ENCODE measurements at places on chromosomes 2 and 18.

DNA sequence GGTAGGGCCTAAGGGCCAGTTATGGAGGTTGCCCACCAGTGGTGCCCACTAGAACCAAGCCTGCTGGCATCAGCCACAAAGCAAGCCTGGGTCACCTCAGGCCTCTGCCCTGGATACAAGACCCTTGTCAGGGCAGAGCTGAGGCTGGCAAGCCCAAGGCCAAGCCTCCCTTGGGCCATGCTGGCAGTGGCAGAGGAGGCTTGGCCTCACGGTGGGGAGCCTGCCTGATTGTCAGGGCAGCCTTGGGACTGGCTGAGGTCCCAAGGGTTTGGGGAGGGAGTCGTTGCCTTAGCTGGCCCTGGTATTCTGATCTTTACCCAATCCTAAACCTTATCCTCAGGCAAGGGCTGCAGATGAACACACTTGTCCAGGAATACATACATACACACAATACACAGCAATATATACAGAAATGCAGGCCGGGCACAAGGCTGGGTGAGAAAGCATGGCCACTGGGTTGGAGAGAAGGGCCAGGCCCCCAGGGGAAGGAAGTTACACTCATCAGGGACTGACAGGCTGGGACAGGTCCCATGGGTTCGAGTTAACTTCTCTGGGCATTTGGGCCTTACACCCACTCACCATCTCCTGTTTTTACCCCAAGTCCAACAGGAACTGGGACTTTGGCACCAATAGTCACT lies 21.0 kb downstream of the CCT7 start:
- no peak for DNase-seq

DNA sequence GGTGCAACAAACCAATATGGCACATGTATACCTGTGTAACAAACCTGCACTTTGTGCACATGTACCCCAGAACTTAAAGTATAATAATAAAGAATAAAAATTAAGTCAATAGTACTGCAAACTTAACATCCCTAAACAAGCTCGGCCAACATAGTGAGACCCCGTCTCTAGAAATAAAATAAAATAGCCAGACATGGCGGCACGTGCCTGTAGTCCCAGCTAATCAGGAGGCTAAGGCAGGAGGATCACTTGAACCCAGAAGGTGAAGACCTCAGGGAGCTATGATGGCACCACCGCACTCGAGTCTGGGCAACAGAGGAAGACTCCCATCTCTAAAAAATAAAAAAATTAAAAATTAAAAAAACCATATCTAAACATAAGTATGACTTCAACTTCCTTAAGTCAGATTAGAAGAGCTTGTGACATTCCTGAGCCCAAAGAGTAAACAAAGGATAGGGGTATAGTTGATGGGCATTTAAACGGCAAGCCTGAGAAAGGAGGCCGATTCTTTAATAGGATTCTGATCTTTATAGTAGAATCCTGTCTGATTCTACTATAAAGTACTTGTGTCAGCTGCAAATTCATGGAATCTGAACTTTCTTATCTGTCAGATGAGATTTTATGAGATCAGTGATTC lies 1.6 kb downstream of the FAM124B start:
- no peak for DNase-seq

DNA sequence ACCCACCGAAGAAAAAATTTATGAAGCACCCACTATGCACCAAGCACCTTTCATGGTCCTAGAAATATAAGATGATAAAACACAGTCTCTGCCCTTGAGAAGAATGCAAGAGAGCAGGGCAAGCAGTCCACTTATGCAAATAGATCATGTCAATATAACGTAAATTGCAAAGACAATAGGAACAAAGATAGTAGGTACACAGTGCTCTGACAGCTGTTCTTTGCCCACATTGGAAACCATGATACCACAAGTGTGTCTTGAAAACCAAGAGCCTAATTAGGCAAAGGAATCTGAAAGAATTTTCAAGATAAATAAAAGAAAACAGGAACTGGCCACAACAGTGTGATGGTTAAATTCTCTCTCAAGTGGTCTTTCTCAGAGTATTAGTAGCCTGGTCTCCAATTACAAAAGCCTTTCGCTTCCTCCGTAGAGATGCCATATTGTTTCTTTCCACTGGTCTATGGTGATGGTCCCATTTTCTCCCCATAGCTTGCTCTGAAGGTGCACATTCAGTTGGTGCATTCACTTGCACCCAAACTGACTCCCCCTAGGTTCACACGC lies 108.5 kb downstream of the VWC2L start:
- DNase-seq: no peak

- no peak for DNase-seq
These were observed 75.8 kb upstream of the WIPF1 start for GRCh38 chr2:174673440-174673839.

GRCh38 chr2:36338124-36338826 lies 17.3 kb upstream of the CRIM1 start:
- DNase-seq: no peak

DNA sequence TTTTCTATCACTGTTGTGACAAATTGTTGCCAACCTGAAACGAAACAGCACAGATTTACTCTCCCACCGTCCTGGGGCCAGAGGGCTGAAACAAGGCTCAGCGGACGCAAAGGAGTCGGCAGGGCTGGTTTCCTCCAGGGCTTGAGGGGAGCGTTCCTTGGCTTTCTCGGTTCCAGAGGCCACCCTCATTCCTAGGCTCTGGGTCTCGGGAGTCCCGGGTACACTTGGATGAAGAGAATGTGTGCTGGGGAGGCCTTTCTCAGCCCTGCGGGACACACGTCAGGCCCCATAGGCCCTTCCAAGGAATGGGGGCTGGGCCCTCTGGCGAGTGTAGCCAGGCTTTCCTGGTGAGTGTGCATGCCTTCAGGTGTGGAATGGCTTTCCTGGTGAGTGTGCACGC lies 287.3 kb upstream of the HS6ST1 start:
- DNase-seq: no peak

DNA sequence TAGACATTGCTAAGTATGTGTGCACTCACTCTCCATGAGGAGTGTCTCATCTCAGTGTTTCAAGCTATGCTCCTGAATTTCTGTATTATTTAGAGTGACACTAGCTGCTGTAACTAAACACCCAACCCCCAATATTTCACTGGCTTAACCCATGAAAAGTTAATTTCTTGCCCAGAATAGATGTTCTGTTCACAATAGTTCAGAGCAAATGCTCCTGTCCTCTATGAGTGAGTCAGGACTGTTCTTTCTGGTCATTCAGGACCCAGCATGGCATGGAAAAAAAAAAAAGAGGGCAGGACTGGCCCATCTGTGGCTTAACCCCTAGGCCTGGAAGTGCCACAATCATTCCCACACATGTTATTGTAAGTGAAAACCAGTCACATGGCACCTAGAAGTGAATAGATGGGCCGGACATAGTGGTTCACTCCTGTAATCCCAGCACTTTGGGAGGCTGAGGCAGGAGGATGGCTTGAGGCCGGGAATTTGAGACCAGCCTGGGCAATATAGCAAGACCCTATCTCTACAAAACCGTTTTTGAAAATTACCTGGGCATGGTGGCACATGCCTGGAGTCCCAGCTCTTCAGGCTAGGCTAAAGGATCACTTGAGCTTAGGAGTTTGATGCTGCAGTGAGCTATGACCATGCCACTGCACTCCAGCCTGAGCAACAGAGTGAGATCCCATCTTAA lies 663.6 kb downstream of the IRS1 start:
- DNase-seq: no peak

DNA sequence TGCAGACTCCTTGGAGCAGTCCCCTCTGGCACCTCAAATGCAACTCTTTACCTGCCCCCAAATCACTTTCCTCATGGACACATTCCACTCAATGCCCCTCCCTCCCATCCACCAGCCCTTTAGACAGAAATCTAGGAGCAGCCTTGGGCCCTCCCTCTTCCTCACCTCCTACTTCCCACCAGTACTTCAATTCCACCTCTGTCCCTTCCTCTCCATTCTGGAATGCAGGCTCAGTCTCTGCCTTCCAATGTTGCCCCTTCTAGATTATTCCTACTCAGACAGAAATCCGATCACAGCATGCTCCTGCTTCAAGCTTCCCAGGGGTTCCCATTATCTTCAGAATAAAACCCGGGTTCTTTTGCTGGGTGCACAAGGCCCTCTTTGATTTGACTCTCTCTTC lies 62.1 kb downstream of the MTHFD2 start:
- DNase-seq: no peak
